ENCODE measurements at places on chromosomes 5 and 9.

DNA sequence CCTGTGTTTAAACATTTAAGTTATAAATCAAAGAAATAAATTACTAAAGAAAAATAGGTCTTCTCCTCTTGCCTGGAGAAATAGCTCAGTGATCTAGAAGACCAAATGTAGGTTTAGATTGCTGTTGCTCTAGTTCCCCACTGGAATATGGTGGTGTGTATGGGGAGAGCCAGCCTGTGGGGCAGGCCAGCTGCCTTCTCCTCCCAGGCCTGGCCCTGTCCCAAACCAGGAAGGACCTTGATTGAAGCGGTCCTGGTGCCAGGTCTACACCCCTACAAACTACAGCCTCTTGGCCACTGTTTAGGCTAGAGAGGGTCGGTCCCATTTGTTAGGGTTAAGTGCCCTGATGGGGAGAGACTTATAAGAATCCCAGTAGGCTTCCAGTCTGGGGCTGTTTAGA lies 35.4 kb downstream of the MAN2A1 start:
- no peaks in the 10 kb centered on the region for H3K27me3 ChIP-seq
- no peak overlapping the region for H3K27ac ChIP-seq
- peaks cover 7% of the 10 kb centered on the region for H3K4me1 ChIP-seq

DNA sequence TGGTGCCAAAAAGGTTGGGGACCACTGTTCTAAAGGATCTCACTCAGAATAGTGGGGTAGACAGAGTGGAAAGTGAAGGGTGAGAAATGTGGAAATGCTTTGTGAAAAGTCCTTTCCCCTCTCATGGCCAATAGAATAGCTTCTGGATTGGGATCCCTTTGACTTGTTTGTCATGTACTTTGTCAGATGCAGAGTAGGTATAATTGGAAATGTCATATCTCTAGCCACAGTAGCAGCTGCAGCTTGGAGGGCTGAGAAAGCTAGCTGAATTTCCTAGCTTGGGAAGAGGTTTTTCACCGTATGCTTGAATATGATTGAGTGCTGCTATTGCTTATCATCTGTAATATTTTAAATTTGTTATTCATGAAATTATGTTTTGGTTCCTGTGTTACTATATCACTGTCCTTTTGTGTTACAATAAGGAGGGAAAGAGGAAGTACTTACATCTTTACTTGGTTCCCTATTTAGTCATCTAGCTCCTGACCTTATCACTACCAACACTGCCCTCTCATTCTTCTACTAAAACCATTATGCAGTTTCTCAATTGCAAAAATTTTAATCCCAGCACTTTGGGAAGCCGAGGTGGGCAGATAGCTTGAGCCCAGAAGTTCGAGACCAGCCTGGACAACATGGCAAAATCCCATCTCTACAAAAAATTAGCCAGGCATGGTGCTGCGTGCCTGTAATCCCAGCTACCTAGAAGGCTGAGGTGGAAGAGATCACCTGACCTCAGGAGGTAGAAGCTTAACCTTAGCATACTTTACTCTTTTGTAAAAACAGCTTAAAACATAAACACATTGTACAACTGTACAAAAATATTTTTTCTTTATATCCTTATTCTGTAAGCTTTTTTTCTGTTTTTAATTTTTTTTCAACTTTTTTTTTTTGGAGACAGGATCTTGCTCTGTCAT lies 12.4 kb downstream of the SLC30A5 start:
- H3K36me3 ChIP-seq, result peaks cover 38% of the 10 kb centered on the region
- no peak for DNase-seq
- no peak overlapping the region for H3K4me3 ChIP-seq
- no peaks in the 10 kb centered on the region for H3K27me3 ChIP-seq

DNA sequence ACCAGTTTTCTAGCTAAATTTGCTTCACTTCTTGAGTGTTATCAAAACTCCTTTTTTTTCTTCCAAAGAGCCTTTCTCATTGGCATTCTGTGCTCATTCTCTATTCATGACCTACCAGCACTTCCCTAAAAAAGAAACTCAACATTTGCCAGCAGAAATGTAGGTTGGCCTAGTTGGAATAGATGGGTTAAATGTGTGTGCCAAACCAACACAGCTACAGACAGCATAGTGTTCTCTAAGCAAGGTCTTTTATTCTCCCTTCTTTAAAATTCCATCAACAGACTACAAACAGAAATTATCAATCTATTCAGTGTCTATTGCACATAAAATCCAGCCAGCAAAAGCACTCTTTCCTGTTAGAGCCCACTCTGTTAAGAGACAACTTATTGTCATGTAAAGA lies 255.8 kb upstream of the PUM3 start:
- no peak for DNase-seq
- H3K36me3 ChIP-seq, result no peaks in the 10 kb centered on the region
- no peak overlapping the region for H3K27ac ChIP-seq
- no peaks in the 10 kb centered on the region for H3K27me3 ChIP-seq
- no peak overlapping the region for H3K4me3 ChIP-seq

- H3K4me1 ChIP-seq, result no peaks in the 10 kb centered on the region
- H3K27ac ChIP-seq, result no peak overlapping the region
- DNase-seq, result no peak
- no peaks in the 10 kb centered on the region for H3K36me3 ChIP-seq
- H3K27me3 ChIP-seq, result no peaks in the 10 kb centered on the region
These were observed 79.8 kb downstream of the TNC start for GRCh38 chr9:115038178-115038577.

GRCh38 chr9:128285033-128285784 lies 9.1 kb downstream of the SWI5 start:
- no peak for DNase-seq
- H3K36me3 ChIP-seq, result peaks cover 10% of the 10 kb centered on the region
- no peaks in the 10 kb centered on the region for H3K27me3 ChIP-seq
- H3K27ac ChIP-seq, result no peak overlapping the region

DNA sequence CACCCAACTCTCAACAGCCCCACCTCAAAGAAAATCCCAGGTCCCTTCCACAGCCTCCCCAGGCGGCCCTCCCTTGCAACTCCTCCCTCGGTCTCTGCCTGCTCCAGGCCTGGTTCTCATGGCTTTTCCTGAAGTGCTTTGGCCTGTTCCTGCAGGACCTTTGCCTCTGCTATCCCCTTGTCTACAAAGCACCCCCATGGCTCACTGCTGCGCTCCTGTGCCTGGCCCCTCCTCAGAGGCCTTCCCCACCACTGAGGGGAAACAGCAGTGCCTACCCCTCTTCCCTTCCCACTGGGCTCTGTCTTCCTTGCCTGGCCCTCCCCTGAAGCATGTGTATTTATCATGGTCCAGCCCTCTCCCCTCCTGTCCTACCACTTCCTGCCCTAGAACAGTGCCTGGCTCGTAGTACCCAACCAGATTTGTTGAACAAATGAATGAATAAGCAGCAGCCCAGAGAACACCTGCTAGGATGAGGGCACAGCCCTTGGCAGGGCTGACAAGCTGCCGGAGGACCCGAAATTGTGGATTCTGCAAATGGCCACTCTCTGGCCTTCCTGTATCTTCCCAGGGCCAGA lies 68.6 kb upstream of the LRRTM2 start:
- H3K36me3 ChIP-seq, result peaks cover 18% of the 10 kb centered on the region
- peaks cover 3% of the 10 kb centered on the region for H3K4me1 ChIP-seq
- DNase-seq, result no peak

DNA sequence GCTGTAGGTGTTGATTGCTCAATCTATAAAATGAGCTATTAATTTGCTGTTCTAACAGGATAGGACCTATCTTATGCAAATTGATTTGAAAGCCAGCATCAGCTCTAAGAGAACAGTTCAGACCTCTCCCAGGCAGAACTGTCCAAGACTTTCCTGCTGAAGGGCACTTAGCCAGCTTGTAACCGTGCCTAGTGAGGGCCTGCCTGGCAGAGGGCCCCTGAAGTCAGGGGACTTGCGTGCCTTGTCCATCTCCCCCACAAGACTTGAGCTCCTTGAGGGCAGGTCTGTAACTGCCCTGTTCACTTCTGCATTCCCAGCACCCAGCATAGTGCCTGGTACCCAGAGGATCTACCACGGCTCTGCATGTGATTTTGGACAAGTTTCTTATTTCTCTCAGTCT lies 293.4 kb downstream of the CDK5RAP2 start:
- H3K36me3 ChIP-seq, result no peaks in the 10 kb centered on the region
- no peak for DNase-seq
- H3K27ac ChIP-seq, result no peak overlapping the region
- H3K4me3 ChIP-seq, result no peak overlapping the region
- no peaks in the 10 kb centered on the region for H3K4me1 ChIP-seq
- no peaks in the 10 kb centered on the region for H3K27me3 ChIP-seq

- no peak for DNase-seq
- H3K4me1 ChIP-seq, result no peaks in the 10 kb centered on the region
- no peak overlapping the region for H3K4me3 ChIP-seq
These were observed 55.3 kb upstream of the ALDH1B1 start for GRCh38 chr9:38337181-38337580.

GRCh38 chr5:14295610-14296009 lies 152.5 kb downstream of the TRIO start:
- H3K36me3 ChIP-seq, result peaks cover 10% of the 10 kb centered on the region
- H3K27ac ChIP-seq, result no peak overlapping the region
- no peak overlapping the region for H3K4me3 ChIP-seq
- no peak for DNase-seq

DNA sequence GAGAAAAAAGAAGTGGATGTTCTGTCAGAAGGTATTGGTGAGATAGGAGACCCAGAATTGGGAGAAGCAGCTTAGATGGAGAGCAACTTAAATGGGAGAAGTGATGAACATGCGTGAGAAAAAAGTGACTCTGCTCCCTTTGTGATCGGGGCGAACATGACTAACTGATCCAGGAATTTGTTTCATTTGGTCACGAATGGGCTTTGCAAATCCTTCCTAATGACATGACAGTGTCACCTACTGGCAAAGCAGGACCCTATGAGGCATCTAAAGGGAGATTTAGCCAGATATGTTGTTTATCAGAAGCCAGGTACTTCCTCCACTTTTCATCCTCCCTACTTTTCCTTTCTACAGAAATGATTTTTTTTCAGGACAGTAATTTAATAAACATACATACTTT lies 787.4 kb upstream of the RGMB start:
- H3K27ac ChIP-seq, result no peak overlapping the region
- no peaks in the 10 kb centered on the region for H3K36me3 ChIP-seq
- no peak overlapping the region for H3K4me3 ChIP-seq
- no peaks in the 10 kb centered on the region for H3K27me3 ChIP-seq

GRCh38 chr5:109844695-109845094 lies 155.0 kb downstream of the MAN2A1 start:
- no peaks in the 10 kb centered on the region for H3K27me3 ChIP-seq
- no peak for DNase-seq
- no peak overlapping the region for H3K27ac ChIP-seq

- no peaks in the 10 kb centered on the region for H3K36me3 ChIP-seq
- no peak for DNase-seq
- H3K4me1 ChIP-seq, result no peaks in the 10 kb centered on the region
- no peaks in the 10 kb centered on the region for H3K27me3 ChIP-seq
- no peak overlapping the region for H3K27ac ChIP-seq
These were observed 241.8 kb downstream of the TRIM32 start for GRCh38 chr9:116928884-116929283.

DNA sequence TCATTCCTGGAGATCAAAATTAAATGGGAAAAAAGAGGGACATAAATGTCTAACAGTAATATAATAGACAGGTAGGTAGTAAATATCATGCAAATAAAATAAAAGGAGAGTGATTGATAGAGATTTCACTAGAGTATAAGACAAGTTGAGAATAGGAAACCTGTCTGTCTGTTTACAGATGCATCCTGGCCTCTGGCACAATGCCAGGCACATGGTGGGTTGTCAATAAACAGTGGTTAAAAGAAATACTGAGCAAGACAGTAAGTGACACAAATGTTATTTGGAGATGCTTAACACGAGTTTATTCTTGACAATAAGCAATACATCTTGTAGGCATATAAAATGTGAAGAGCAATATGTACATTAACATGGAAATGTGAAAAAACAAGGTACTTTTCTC lies 33.3 kb downstream of the RICTOR start:
- no peak overlapping the region for H3K27ac ChIP-seq
- DNase-seq, result no peak
- no peaks in the 10 kb centered on the region for H3K4me1 ChIP-seq
- H3K27me3 ChIP-seq, result no peaks in the 10 kb centered on the region

DNA sequence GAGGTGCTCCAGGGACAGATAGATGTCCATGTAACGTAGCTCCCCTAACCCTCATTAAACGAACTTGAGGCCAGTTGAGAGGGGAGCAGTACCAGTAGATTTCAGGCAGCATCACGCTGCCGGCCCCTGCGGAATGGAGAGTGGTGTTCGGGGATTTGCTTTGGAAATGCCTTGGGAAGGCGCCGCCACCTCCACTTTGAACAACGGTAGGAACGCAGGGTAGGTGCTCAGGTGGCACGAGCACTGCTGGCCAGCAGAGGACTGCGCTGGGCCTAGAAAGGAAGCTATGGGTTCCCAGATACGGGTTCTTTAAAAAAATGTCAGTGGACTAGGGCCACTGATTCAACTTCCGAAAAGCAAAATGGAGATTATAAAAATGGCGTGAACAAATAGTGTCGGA lies 271.8 kb downstream of the FANCC start:
- no peaks in the 10 kb centered on the region for H3K27me3 ChIP-seq
- no peak for DNase-seq
- no peaks in the 10 kb centered on the region for H3K36me3 ChIP-seq
- H3K4me1 ChIP-seq, result peaks cover 13% of the 10 kb centered on the region
- peak overlapping the region; percentile 78 for H3K27ac ChIP-seq

GRCh38 chr9:76519075-76519835 lies 60.3 kb downstream of the GCNT1 start:
- DNase-seq, result peak; percentile 11
- H3K4me1 ChIP-seq, result no peaks in the 10 kb centered on the region
- no peak overlapping the region for H3K4me3 ChIP-seq
- no peaks in the 10 kb centered on the region for H3K27me3 ChIP-seq
- no peak overlapping the region for H3K27ac ChIP-seq

GRCh38 chr5:6734243-6734700 lies 21.0 kb downstream of the TENT4A start:
- no peak overlapping the region for H3K4me3 ChIP-seq
- no peak for DNase-seq
- H3K36me3 ChIP-seq, result no peaks in the 10 kb centered on the region
- H3K27ac ChIP-seq, result no peak overlapping the region

- H3K4me3 ChIP-seq, result no peak overlapping the region
- H3K36me3 ChIP-seq, result no peaks in the 10 kb centered on the region
- peaks cover 8% of the 10 kb centered on the region for H3K4me1 ChIP-seq
- H3K27ac ChIP-seq, result no peak overlapping the region
- no peaks in the 10 kb centered on the region for H3K27me3 ChIP-seq
These were observed 2.5 kb upstream of the CMBL start for GRCh38 chr5:10310066-10310779.
